Stimulated activated CD4-positive, alpha-beta T cell treated with anti-CD3 and anti-CD28 coated beads, Interleukin-1b, Interleukin-23, amount 100 ng/mL, for 1 hour (primary cell): ENCODE measurements at places on chromosomes 2 and 18.
A peak's percentile ranks its signal among the peaks of the same experiment; 100 is the strongest.

DNA sequence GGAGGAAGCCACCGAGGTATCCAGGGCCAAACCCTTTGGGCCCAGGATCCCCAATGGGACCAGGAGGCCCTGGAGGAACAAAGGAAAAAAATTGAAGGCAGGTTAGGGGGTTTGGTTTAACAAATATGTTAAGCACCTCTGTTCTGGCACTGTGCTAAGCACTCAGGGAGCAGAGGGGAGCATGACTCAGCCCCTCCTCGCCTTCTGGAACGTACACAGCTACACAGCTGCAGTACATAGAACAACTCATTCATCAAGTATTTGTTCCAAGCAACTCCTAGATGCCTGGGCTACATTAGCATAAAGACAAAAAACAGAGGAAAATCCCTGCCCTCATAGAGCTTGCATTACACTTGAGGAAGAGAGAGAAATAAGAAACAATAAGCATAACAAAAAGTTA is 153.6 kb downstream of the COL4A4 start:
- no peak for DNase-seq

- DNase-seq, result no peak
Observed at GRCh38 chr2:71215447-71215846, 11.5 kb downstream of the PAIP2B start.

GRCh38 chr2:22604136-22604535 is 780.8 kb upstream of the KLHL29 start:
- no peak for DNase-seq

DNA sequence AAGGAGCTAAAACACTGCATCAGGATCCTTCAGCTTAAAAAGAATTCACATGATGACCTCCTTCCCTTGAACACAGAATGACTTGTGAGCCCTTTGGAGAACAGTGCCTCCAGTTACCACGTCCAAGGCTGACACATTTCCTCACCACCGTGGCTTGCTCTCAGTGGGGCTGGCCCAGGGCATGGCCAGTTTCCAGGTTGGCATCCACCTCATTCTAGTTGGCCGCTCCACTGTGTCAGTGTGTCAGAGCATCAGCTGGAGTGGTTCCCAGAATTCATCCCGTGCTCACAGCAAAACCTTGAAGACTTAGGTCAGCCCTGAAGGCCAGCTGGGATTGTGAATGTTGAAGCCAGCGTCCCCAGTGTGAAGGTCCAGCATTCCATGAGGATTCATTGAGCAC is 158.5 kb downstream of the INSIG2 start:
- no peak for DNase-seq

- no peak for DNase-seq
Observed at GRCh38 chr2:50611351-50611871, 420.5 kb downstream of the NRXN1 start.

- DNase-seq, result no peak
Observed at GRCh38 chr2:177673602-177674595, 281.3 kb downstream of the AGPS start.

- DNase-seq, result no peak
Observed at GRCh38 chr2:43890855-43891254, 52.1 kb downstream of the ABCG8 start.

GRCh38 chr2:227653419-227653818 is 13.2 kb upstream of the SCYGR5 start:
- no peak for DNase-seq

GRCh38 chr2:100742277-100743254 is 77.4 kb upstream of the NPAS2 start:
- no peak for DNase-seq

GRCh38 chr18:11284811-11285210 is 135.4 kb upstream of the PIEZO2 start:
- DNase-seq, result no peak

GRCh38 chr2:11681722-11682589 is 12.0 kb upstream of the NTSR2 start:
- DNase-seq, result peak; percentile 28

DNA sequence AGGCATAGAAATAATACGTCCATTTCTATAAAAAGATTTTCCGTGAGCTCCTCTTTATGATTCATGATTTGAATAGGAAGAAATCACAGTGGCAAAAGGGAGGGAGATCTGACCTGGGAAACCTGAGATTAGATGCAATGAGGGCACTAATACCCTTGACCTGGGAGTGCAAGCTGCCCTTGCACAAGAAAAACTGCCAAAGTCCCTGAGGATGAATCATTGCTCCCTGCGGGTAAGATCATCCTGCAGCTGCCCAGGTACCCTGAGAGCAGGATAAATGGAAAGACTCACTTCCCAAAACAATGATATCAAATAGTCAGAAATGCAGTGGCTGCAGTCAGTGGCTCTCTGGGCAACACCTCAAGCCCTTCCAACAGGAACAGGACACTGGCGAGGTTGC is 11.6 kb downstream of the FHL2 start:
- DNase-seq, result no peak
